ENCODE measurements at places on chromosomes 7 and 10.

GRCh38 chr7:155746188-155746587 is 66.1 kb downstream of the SHH start:
- DNase-seq: no peak

- DNase-seq: no peak
These were observed 1262.0 kb downstream of the TYW1 start for GRCh38 chr7:68258609-68259008.

DNA sequence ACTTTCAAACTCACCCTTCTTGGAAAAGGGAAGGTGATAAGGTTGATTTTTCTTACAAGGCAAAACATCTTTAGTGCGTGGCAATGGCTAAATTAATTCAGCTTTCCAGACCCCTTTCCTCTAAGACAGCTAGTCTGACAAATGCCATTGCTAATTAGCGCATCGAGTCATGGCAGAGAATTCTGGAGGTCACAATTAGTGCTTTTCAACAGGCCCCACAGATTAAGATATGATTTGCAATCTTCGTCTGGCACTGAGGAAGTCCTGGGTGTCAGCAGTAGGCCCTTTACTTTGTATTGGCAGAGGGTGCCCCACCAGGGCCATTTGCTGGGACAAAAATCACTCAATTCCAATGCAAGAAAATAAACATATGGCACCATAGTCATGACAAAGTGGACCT is 189.2 kb upstream of the AGK start:
- DNase-seq: no peak

- no peak for DNase-seq
These were observed 231.2 kb upstream of the STK17A start for GRCh38 chr7:43351683-43352082.

- DNase-seq: no peak
These were observed 116.5 kb upstream of the RAB11FIP2 start for GRCh38 chr10:118163217-118163616.

DNA sequence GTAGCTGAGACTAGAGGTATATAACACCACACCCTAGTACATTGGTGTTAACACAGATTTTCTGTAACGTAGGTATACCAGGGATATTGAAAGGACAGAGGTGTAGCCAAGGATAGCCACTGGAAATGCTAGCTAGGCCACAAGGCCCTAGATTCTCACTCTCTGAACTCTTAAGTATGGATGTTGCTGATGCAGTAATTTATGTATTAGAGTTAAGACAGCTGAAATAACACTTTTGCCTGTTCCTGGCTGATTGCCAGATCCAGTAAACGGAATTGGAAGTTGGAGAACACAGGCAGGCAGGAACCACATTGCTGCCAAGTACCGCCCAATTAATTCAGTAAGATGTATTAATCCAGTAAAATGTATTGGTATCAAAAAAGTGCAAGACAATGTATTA is 1.8 kb downstream of the CALU start:
- no peak for DNase-seq

- DNase-seq: no peak
These were observed 27.5 kb downstream of the LRRC27 start for GRCh38 chr10:132359305-132360040.

DNA sequence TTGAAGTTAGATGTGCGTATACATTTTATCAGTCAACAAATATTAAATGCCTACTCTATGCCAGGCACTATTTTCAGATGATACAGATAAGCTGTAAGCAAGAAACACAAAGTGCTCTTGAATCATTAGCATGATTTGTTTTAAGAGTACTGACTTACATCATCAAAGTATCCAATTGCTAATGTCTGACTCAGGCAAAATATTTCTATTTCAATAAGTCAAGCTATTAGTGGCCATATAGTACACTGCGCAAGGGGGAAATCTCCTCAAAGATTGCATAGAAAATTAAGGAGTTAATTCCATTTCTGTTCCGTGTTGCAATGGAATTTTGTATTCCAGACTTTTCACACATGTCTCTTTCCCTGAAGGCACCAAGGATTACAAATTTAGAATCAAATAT is 46.1 kb upstream of the DNAJC1 start:
- no peak for DNase-seq

- DNase-seq: peak; percentile 72
These were observed 35.4 kb downstream of the C7orf25 start for GRCh38 chr7:42876182-42877068.

GRCh38 chr7:972676-973309 is 2.6 kb downstream of the COX19 start:
- DNase-seq: no peak

DNA sequence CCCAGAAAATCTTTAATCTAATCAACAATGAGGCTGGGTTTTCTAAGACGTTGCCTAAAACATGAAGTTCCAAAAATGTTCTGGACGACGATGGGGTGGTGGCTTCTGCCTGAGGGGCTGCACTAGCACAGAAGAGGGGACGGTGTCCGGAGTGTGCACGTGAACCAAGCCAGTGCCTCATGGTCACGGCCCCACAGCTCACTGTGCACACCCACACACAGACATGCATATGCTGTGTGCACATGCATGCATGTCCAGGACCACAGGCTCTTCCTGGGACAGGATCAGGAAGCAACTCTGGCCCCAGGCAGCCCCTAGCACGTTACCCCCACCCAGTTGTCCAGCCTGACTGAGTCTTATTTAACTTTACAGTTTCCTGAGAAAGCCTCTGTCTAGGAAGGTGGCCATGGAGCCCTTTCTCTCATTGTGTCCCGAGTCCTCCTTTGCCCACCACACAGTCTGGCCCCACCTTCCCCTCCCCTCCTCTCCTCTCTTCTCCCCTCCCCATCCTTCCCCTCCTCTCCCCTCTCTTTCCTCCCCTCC is 100.8 kb downstream of the DNAJB6 start:
- no peak for DNase-seq

GRCh38 chr10:74021248-74022055 is 23.5 kb downstream of the VCL start:
- no peak for DNase-seq

GRCh38 chr10:62618576-62619412 is 185.7 kb upstream of the ADO start:
- peak; percentile 66 for DNase-seq

DNA sequence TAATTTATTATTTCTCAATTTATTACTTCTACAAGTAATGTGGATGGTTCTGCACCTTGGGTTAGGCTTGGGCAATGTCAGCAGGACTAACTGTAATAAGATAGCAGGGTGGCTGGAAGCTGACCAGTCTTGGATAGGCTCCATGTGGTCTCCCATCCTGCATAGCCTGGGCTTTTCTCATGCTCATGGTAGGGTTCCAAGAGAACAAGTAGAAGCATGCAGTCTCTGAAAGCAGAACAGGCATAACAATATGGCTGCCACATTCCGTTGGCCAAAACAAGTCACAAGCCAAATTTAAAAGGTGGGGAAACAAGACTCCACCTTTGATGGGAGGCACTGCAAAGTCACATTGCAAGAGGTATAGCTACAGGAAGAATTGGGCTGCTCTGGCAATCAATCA is 98.6 kb upstream of the MDFIC start:
- no peak for DNase-seq

DNA sequence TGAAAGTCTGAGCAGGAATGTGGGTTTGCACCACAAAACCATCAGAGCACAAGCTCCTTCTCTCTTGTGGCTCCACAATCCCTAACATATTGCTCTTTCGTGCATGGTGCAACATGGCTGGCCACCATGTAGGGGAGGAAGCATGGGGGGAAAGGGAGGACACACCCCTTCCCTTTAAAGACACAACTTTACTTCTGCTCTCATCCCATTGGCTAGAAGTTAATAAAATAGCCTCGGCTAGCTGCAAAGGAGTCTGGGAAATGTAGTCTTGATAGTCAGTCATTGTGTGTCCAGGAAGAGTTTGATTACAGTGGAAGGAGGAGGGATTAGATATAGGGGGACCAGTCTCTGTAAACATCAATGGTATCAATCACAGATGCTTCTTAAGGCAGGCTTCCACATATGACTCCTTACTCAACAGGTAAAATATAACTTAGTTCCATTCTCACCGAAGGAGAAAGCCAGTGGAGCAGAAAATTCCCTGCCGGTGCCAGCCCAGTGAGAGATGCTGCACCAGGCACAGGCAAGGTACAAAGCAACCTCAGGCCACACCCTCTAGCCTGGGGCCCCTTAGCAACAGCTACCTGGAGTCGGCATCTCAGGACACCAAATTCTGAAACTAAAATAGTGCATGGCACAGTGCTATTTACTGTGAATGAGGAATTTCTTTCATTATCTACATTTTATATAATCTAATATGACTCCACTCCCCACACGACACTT is 124.7 kb upstream of the CTBP2 start:
- peak; percentile 24 for DNase-seq

- DNase-seq: no peak
These were observed 315.0 kb downstream of the IPMK start for GRCh38 chr10:57952741-57953140.

DNA sequence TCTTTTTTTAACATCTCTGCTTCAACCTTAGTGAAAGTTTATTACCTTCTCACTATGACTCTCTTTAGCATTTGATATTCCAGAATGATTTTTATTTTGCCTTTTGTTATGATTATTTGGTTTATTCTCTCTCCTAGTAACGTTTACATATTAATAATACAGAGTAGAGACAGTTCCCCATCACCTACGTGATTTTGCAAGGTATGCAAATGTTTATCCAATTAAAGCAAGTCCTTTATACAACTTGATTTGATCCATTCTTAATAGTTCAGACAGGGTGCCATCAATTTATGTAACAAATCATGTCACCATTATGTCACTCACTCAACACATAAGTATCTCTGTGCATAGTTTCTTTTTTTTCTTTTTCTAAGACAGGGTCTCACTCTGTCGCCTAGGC is 26.2 kb downstream of the ECD start:
- no peak for DNase-seq

- no peak for DNase-seq
These were observed 97.1 kb downstream of the CREB5 start for GRCh38 chr7:28509251-28510025.

DNA sequence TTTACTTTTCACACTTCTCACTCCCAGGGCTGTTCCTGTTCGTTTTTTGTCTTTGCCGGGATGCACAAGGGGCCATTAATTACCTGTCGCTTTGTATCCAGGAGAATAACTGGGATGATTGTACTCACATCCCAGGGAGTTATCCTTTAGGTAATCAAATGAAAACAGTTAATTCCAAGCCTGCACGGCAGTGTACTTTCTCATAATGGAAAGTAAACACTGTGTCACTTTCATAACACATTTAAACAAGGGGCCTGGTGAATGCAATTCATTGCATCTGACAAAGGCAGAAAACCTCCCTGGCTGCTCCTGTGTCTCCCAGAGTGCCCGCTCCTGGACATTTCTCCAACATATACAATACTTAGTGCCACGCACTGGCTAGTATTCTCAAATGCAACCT is 138.7 kb upstream of the CELF2 start:
- DNase-seq: no peak

DNA sequence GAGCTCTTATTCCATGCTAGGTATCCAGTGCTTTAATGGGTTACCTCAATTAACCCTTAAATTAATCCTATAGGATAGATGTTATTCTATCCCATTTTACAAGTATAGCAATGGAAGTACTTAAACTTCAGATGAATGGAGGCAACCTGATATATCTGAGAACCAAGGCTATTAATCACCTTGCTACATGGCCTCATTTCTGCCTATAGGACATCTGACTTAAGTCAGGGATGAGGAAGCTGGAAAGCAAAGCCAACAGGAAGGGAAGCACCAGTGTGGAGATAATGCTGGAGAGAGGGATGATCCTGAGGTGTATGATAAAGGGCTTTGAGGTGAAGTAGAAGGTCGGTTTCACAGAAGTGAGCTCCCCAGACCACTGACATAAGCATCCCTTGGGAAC is 132.3 kb downstream of the CHN2 start:
- no peak for DNase-seq

DNA sequence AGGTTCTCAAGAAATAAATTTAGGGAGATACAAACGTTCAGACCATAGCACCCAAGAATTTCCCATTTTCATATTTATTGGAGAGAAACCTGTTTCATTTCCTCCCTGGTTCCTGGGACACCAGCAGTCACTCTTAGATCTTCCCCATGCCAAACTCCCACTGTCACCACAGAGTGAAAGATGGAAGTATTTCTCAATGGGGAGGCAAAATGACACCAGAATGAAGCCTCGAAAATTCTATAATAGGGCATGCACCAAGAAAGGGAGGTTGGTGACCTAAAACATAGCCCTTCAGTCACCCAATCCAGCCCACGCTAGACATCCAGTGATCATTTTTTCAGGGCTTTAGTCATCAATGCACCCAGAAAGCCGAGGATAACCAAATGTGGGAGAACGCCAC is 148.1 kb upstream of the PLXDC2 start:
- DNase-seq: no peak

- peak; percentile 60 for DNase-seq
These were observed 184.7 kb downstream of the PLPP4 start for GRCh38 chr10:120641695-120642094.

GRCh38 chr7:149727053-149727898 is 46.1 kb downstream of the ZNF467 start:
- DNase-seq: no peak

GRCh38 chr7:84277628-84278224 is 83.1 kb upstream of the SEMA3A start:
- no peak for DNase-seq

GRCh38 chr7:122262246-122262645 is 42.3 kb downstream of the FEZF1 start:
- DNase-seq: no peak

- DNase-seq: no peak
These were observed 5.6 kb downstream of the C10orf105 start for GRCh38 chr10:71714031-71714410.

- no peak for DNase-seq
These were observed 600.5 kb downstream of the MAGI2 start for GRCh38 chr7:78852951-78853350.

- DNase-seq: no peak
These were observed 12.1 kb upstream of the CCNY start for GRCh38 chr10:35324196-35324595.

DNA sequence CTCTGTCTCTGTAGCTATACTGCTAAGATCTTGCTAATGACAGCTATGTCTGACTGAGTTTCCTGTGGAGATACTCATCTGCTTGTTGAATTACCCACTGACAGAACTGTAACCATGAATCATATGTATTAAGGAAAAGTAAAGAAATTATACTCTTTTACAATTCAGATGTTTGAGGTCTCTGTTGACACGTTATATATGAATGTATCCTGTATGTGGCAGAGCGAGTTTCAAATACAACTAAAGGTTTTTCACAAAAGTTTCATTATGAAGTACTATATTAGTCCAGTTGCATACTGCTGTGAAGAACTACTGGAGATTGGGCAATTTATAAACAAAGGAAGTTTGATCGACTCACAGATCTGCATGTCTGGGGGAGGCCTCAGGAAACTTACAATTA is 232.5 kb downstream of the CDK14 start:
- DNase-seq: no peak

DNA sequence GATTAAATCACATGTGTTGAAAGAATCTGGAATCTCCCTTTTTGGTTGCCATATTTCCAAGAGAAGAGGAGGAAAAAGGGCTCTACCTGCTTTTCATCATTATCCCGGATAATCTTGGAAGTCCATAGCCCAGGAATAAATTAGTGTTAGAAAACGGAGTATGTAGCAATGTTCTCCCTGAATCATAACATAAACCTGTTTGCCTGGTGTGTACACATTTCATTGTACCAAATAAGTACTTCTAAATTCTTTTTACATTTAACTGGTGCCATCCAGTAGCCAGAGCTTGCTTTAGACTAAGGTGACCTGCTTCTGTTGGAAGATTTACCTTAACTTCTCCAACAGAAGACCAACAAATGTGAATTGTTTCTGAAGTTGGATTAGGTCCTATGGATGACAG is 182.3 kb upstream of the C7orf33 start:
- no peak for DNase-seq

All from KBM-7 (cell line).